Fibroblast of skin of abdomen (primary cell): ENCODE measurements at places on chromosomes 13 and 19.

DNA sequence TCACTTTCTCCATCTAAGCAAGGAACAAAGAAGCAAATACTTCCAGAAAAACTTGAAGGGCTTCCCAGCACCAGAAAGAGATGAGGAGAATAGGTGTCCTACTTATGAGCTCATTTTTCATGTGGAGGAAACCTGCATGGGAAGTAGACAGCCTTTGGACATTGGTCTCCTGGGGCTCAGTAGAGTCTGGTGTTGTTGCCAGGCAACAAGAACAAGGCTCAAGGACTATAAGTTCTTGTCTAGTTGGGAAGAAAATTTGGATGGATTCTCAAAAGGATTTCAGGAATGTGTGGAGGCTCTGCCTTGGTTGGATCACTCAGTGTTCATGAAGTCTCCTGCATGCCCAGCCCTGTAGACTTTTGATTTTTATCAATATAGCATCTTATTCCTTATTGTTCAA, 84.5 kb downstream of the MBNL2 start:
- peak; percentile 38 for DNase-seq

DNA sequence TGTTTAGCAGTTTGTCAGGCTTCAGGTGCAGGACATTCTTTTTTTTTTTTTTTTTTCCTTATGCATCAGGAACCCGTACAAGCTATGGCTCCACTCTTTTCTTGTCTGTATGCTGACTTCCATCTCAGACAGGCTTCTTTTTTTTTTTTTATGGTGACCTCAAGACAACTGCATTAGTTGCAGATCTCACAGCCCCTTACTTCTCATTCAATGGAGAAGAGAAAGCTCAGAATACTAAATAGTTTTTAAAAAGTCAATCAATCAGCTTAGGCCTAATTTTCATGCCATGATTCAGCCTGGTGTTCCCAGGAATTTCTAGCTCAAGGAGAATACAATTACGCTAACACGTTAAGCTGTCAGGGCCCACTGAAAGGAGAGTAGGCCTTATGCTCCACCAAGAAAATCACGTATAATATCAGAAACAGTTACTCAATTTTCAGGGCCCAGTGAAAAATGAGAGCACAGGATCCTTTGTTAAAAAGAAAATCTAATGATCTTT, 1596.0 kb upstream of the MIR17HG start:
- DNase-seq: no peak

GRCh38 chr19:48881741-48882657, 9.8 kb downstream of the PPP1R15A start:
- no peak for DNase-seq

- DNase-seq: no peak
Measured at GRCh38 chr19:33678796-33679585, 57.2 kb downstream of the CHST8 start.

DNA sequence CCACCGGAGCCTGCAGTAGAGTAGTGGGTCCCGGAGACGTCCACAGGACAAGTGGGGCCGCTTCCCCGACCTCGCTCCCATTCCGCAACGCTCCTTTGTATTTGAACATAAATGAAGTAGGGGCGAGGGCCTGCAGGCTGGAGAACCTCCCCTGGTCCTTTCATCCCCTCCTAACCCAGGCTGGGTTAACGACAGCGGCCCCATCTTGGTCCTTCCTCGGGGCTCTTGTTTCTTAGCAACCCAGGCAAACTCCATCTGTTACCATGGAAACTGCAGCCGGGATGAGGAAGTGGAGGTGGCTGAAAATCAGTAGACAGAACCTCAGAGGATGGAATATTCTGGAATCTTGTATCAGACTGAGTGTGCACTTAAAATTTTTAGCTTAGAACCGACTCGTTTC, 132.6 kb upstream of the USP29 start:
- no peak for DNase-seq

- peak; percentile 11 for DNase-seq
Measured at GRCh38 chr13:88074794-88075510, 403.8 kb downstream of the SLITRK5 start.

DNA sequence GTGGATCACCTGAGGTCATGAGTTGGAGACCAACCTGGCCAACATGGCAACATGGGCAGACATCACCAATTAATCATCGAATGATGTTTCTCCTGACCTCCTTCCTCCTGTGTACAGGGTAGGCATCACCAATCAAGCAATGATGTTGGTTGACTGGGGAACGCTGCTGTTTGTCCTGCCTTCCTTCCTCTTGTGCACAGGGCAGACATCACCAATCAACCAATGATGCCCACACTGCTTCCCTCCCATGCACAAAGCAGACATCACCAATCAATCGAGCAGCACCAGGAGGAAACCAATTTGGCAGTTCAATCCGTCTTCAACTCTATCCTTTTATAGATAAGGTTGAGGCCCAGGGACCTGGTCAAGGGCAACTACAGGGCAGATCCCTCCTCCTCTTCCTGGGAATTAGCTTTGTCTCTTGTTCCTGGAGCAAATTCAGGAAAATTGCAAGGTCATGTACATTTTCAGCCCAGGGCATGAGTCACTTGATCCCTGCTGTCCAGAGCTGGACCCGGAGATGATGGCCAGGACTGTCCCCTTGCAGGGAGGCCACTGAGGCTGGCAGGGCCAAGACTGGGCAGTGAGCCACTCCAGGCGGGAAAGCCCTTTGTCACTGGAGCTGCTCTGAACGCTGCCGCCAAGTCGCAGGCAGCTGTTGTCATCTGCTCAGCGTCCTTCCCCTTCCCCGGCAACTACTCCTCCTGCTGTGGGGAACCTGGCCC, 5.3 kb upstream of the CSNK1G2 start:
- DNase-seq: peak; percentile 14

DNA sequence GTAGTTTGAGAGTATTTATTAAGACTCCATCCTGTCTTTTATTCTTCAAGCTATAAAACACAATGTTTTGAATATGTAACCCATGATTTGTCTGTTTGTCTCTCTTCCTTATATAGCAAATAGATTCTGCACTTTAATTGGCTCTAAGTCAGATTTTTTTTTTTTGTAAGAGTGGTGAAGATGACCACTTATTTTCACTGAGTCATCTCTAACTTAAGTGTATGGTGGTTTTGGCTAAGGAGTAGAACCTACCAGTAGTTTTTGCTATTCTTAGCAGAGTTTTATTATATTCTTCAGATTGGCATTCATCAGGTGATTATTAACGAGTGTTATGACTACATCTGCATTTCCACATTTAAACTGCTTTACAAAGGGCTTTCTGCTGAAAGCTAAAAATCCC, 194.7 kb downstream of the LMO7 start:
- peak; percentile 63 for DNase-seq

DNA sequence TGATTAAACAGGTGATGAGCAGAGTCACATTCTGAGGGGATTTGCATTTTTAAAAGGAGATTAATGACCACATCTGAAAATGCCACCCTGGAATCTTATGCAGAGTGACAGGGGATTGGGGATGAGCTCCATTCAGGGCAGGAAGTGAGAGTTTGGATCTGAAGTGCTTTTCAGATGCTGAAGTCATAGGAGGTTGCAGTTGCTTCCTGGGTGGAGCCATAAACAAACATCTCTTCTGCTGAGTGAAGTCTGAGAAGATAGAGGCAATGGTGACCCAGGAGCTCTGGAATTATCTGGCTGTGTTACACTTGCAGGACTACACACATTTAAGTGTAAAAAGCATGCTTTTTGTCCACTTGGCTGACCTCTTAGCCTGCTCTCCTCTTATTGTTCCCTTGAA, 51.4 kb upstream of the PSG8 start:
- no peak for DNase-seq

DNA sequence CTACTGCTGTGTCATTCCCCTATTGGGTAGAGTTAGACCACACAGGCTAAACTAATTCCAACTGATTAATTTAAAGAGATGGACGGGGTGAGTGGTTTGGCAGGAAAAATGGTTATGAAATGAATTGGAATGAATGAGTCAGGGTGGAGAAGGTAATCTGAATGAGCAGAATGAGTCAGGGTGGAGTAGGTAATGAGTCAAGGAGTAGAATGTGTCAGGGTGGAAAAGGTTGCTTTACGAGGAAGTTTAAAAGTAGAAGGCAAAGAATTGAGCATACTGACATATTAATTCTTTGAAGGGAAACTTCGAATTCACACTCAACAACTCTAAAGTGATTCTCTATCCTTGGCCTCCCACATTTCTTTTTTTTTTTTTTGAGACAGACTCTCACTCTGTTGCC, 12.7 kb upstream of the ZNF121 start:
- DNase-seq: peak; percentile 72

DNA sequence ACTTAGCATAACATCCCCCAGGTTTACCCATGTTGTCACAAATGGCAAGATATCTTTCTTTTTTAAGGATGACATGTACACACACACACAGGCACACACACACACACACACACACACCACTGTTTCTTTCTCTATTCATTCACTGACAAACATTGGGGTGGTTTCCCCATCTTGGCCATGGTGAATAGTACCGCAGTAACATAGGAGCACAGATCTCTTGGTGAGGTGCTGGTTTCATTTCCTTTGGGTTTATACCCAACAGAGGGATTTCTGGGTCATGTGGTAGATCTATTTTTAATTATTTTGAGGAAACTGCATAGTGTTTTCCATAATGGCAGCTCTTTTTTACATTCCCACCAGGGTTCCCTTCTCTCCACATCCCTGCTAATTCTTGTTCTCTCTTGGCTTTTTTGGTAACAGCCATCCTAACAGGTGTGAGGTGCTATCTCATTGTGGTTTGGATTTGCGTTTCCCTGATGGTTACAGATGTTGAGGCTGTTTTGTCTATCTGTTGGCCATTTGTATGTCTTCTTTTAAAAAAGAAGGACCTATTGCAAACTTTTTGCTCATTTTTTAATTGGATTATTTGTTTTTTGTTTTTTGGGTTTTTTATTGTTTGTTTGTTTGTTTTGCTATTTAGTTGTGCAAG, 251.7 kb upstream of the IRS2 start:
- DNase-seq: no peak

- peak; percentile 18 for DNase-seq
Measured at GRCh38 chr13:98664924-98665637, 87.4 kb downstream of the SLC15A1 start.

DNA sequence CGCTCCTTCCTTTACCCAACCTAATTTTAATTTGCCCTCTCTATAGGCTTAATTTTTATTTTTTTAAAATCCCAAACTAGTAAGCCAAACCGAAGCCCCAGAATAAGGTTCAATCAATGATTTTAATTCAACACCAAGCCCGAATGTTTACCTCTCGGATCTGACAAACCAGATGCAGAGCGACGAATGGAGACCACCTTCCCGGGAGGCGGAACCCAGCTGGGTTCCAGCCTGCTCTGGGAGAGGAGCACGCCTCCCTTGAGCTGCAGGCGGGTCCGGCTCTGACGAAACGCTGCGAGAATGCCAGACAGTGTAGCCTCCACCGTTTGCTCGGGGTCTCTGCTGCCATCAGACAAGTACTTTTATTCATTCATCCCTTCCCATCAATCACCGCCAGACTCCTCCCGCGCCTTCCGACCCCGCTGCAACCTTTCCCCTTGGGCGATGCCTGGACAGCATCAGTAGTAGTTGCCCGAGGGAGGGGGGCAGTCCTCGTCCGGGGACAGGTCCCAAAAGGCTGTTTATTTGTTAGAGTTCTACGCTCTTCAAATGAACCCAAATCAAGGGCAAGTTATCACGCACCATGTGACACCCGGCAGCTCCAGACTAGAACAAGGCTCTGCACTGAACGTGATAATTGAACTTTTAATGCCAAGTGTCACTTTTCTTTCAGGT, 752 bp upstream of the EDNRB start:
- peak; percentile 29 for DNase-seq

DNA sequence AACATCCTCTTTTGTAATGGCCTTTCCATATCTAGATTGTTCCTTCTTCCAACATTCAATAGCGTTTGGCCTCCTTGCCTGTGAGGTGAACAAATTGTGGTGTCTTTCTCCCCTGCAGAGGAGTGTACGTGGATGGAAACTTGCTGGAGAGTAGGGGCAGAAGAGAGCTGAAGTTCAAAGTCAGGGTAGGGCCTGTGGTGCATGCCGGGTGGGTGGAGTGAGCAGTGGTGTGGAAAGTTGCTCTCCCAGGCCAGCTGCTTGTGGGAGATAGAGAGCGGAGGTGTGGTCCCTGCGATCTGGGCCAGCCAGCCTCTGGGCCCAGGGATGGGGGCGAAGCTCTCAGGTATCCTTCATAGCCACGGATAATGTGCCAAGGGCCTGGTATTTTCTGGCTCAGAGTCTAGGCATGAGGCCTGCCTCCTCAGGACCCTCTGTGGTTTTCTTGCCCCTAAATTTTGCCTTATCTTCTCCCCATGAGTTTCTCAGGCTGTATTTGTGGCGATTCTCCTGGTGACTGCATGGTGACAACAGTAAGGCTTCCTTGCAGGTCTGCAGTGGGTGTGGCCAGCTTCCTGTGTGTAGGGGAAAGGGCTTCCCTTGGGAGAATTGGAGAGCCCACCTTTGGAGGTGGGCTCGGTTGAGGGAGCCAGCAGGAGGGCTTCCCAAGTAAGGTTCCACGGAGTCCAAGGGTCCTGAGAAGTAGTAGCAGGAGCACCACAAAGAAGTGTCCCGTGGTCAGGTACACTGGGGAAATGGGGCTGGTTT, 6.7 kb downstream of the RGCC start:
- no peak for DNase-seq

GRCh38 chr13:30373727-30374126, 48.6 kb upstream of the UBE2L5 start:
- DNase-seq: no peak

DNA sequence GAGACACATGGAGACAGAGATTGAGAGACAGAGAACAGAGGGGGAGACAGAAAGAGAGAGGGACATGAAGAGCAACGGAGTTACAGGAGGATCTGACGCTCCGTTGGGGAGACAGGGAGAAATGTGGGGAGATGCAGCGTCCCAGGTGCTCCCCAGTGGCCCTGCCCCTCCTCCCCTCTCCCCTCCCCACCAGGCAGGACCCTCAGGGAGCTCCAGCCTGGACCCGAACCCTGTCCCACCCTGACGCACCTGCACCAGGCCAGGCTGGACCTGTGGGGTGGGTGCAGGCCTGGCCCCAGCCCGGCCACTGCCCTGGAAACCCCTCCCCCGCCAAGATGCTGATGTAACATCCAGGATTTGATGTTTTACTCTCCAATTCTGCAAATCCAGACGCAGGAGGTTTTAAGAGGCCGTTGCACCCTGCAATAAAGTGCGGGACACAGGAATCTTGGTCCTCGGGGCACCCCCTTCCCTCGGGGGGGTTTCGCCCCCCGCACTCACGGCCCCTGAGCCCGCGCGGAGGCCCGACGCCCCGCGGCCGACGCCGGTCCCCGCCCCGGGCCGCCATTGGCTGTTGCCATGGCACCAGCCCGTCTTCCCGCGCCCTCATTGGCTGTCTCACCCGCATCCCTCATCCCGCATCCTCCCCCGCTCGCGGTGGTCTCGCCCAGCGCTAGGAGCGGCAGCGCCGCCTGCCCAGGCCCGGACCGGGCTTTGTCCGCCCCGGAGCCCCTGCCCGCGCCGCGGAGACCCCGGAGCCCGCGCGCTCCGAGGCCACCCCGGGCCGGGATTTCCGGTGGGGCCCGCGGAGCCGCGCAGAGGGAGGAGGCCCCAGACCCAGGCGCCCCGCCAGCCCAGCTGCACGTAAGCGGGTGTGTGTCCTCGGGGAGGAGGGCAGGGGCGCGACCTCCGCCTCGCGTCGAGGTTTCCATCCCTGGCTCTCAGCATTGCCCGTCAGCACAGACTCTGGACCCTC, at the start of gene APC2:
Gene APC2, plus strand, starts transcription at position 655 of the 976 bp plus-strand sequence. CDS start 2,881 bp downstream, outside the sequence.
- peak; percentile 73 for DNase-seq
